NCI-H1105 (cell line): ENCODE measurements at places on chromosomes 12 and 14.

GRCh38 chr12:42516573-42516972 lies 73.0 kb downstream of the PRICKLE1 start:
- no peak for DNase-seq

DNA sequence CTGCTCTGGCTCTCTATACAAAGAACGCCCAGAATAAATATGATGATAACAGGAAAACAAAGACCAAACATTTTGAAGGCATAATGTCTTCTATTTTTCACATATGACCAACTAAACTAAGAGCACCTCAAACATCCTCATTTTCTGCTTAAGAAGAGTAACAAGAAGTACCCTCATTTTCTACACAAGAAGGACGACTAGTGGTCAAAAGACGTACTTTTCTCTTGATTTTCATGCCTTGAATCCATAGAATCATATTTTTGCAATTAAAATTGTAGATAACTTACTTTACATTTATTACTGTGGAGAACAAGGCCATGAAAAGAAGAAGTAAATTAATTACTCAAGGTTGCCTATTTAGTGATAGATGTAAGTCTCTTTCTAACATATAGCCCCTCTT lies 358.6 kb downstream of the DUSP6 start:
- DNase-seq = peak; percentile 24

GRCh38 chr14:90177539-90178189 lies 78.7 kb upstream of the PSMC1 start:
- no peak for DNase-seq

- no peak for DNase-seq
These were observed 118.0 kb downstream of the KICS2 start for GRCh38 chr12:64103825-64104740.
